Hematopoietic multipotent progenitor cell treated with erythropoietin and hydrocortisone succinate and interleukin-3 and kit ligand, for 15 days (in vitro differentiated cells): ENCODE measurements at places on chromosomes 11 and 22.
A peak's percentile ranks its signal among the peaks of the same experiment; 100 is the strongest.

DNA sequence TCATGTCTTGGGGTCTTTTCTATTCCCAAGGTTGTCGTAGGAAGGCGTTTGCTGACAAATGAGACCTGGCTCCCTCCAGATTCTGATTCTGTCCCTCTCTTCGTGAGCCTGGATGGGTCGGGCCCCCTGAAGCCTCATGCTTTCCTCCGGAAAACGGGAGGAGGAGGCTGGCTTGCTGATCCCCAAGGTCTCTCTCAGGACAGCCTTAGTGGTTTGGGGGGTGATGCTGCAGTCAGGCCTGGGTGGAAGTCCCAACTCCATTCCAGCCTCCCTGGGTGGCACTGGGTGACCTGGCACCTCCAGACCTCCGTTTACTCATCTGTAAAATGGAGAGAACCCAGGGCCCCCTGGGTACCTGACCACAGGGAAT is 23.4 kb upstream of the SMIM38 start:
- no peak for DNase-seq

DNA sequence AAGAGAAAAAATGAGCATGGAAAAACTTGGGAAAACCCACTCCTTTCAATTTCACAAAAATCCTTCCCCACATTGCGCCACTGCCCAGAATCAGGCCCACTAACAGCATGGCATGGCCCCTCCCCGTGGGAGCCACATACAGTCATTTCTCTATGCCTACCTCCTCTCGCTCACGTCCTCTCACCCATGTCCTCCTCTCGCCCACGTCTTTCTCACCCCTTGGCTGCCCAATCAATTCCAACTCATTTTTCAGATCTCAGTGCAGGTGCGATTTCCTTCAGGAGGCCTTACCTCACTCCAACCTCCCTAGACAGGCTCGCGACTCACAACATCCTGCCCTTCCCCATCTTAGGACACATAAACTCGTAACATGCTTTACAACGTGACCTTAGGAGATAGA is 229.2 kb downstream of the CADM1 start:
- DNase-seq: no peak

DNA sequence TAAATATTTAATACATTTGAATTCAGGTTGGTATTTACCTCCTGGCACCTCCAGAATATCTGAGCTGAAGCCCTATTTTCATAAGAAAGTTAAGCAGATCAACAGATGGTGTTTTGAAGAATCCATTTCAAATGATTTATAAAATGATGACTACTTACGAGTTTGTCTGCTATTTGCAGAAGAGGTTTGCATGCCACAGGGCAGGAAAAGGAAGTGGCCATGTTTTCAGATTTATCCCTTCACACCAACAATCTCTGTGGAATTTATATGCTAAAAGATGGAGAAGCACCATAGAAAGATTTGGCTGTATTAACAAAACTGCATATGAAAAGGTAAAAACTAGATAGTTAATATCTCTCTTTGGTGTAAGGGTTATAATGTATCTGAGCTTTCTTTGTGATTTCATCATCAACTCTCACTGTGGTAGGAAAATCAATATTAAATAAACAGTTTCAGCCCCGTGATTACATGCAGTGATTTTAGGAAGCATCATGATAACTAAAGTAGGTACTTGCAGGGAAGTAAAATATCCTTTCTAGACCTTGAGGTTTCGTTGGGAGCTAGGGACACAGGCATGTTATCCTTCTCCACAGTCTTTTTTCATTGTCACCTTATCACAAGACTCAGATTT is 2.6 kb downstream of the BMAL1 start:
- DNase-seq: no peak

DNA sequence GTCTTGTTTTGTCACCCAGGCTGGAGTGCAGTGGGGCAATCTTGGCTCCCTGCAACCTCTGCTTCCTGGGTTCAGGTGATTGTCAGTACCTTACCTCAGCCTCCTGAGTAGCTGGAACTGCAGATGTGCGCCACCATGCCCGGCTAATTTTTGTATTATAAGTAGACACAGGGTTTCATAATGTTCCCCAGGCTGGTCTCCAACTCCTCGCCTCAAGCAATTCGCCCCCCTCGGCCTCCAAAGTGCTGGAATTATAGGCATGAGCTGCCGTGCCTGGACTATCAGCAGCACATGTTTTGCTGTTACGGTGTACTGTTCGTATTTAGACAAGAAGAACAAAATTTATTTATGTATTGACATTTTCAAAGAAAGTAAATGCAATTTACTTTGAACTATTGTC is 34.8 kb downstream of the RAB39A start:
- DNase-seq: no peak

DNA sequence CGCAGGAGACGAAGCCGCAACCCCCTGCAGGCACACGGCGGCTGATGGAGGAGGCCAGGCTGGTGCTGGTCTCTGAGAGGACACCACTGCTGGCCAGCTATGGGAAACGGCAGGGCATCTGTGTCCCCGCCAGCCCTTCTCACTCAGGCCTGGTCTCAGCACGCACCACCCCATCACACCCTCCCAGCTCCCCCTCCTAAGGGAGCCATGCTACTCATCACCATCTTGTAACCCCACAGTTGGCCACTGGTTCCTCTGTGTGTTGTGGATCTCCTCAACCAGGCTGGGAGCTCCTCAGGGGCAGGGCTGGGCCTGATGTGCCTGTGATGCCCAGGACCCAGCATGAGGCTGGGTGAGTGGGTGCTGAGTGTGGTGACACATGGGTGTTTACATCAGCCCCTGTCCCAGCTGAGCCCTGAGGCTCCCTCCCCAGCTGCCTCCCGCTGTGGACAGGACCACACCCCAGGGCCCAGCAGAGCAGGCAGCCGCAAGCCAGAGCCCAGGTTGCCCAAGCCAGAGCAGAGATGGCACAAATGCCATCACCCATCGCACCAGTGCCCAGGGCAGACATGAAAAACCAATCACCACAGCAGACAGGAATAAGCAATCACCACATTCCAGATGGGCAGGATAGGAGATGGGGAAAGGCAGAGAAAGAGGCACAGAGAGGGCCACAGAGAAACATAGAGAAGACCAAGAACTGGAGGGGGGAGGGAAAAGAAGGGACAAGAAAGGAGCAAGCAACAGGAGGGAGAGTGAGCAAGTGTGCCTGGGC is 8.2 kb downstream of the ARVCF start:
- DNase-seq: no peak

- no peak for DNase-seq
Measured at GRCh38 chr11:128862908-128863660, 4.0 kb downstream of the KCNJ1 start.

GRCh38 chr22:39806109-39806508 is 87.5 kb downstream of the ENTHD1 start:
- DNase-seq: no peak

- DNase-seq: no peak
Measured at GRCh38 chr22:24437741-24438328, 10.4 kb downstream of the ADORA2A start.

GRCh38 chr22:48918585-48919186 is 909.0 kb downstream of the BRD1 start:
- no peak for DNase-seq

GRCh38 chr11:15097411-15097810 is 17.3 kb upstream of the INSC start:
- no peak for DNase-seq

- DNase-seq: no peak
Measured at GRCh38 chr11:75347781-75348566, 3.5 kb downstream of the ARRB1 start.

- no peak for DNase-seq
Measured at GRCh38 chr11:33505093-33505492, 195.5 kb downstream of the C11orf91 start.

DNA sequence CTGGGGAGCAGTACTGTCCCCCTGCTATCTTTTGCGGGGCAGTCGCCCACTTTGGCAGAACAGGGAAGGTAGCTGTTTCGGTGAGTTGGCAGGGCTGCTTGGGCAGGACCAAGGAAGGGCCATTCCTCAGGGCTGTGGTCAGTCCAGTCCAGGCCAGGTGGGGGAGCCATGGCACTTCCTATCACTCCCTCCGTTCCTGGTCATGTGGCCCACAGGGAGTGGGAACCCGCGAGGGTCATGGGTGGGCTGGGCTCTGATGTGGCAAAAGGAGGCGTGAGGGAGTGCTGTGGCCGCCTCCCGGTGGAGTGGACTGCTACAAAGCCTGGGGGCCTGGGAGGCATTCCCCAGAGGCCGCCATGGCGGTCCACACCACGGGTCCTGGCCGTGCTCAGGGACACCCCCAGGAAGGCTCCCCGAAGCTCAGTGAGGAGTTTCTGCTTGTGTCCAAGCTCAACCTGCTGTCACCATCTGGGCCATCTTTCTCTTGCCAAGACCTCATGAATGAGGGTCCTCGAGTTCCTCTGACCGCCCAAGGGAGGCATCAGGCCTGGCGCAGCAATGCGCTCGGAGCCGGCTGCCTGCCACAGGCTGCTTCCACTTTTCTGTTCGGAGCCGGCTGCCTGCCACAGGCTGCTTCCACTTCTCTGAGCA is 11.9 kb downstream of the CHID1 start:
- DNase-seq: peak; percentile 31

GRCh38 chr11:121552154-121552553 is 99.4 kb upstream of the SORL1-AS1 start:
- no peak for DNase-seq

GRCh38 chr11:27696961-27697360 is 3.3 kb downstream of the BDNF start:
- no peak for DNase-seq

- no peak for DNase-seq
Measured at GRCh38 chr22:22161924-22162851, 82.4 kb upstream of the VPREB1 start.

DNA sequence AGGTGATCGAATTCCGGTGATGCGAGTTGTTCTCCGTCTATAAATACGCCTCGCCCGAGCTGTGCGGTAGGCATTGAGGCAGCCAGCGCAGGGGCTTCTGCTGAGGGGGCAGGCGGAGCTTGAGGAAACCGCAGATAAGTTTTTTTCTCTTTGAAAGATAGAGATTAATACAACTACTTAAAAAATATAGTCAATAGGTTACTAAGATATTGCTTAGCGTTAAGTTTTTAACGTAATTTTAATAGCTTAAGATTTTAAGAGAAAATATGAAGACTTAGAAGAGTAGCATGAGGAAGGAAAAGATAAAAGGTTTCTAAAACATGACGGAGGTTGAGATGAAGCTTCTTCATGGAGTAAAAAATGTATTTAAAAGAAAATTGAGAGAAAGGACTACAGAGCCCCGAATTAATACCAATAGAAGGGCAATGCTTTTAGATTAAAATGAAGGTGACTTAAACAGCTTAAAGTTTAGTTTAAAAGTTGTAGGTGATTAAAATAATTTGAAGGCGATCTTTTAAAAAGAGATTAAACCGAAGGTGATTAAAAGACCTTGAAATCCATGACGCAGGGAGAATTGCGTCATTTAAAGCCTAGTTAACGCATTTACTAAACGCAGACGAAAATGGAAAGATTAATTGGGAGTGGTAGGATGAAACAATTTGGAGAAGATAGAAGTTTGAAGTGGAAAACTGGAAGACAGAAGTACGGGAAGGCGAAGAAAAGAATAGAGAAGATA is at the start of gene MALAT1:
TSS of gene MALAT1 (plus strand) at position 69 of the 736 bp plus-strand sequence.
- DNase-seq: peak; percentile 97

GRCh38 chr11:101264306-101264705 is 134.7 kb upstream of the PGR start:
- no peak for DNase-seq

GRCh38 chr11:113705871-113706655 is at the start of gene TMPRSS5:
TMPRSS5 (minus strand) TSS chr11:113706308; CDS start chr11:113706224, 84 bp downstream.
- DNase-seq: no peak

- DNase-seq: no peak
Measured at GRCh38 chr22:36902143-36902926, 11.1 kb upstream of the CSF2RB start.

GRCh38 chr11:105923807-105924206 is 98.2 kb downstream of the MSANTD4 start:
- no peak for DNase-seq

DNA sequence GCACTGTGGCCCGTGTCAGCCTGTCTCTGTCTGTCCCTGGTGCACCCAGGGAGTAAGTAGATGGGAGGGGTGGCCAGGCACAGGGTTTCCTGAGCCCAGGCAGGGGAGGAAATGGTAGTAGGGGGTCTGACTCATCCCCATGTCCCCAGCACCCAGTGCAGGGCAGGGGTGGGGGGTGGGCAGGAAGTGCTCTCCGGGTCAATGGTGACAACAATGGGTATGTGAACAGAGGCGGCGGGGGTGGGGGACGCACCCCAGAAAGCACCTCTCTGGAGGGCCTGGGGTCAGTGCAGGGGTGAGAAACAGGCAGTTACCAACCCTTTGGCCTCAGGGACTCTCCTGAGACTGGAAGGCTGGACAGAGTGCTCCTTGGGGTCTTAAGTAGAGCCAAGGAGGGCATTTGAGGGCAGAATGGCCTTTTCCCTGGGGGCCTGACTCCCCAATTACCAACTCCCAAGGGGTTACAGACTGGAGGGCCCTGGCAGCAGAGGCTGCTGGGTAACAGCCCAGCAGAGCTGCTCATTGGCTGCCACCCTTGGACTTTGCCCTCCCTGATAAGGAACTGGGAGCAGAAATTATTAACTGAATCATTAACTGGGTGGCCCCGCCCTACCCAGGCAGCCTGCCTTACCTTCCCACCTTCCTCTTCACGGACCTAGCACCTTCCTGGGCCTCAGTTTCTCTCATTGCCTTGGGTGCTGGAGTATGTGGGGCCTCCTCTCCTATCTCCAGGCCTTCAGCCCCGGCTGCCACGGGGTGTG is 4.2 kb downstream of the MYRF start:
- peak; percentile 61 for DNase-seq

- DNase-seq: no peak
Measured at GRCh38 chr22:42078469-42079318, 806 bp upstream of the SMDT1 start.

DNA sequence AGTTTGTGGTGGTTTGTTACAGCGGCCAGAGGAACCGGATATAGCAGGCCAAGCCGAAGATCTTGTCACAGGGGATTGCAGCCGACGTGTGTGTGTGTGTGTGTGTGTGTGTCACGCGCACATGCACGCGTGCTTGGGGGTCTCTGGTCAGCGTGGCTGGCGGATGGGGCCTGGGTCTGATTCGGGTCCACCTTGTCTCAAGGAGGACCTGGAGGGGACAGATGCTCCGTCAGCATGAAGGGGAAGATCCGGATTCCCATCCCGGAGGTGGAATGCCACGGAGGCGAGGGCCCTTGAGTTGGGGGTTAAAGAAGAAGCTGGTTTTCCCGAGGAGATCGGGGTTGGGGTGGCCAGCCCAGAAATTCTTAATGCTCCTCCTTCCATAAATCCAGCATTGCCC is 1237.8 kb downstream of the BRD1 start:
- DNase-seq: no peak

- peak; percentile 5 for DNase-seq
Measured at GRCh38 chr11:124837491-124837856, 27.8 kb upstream of the ROBO3 start.

- DNase-seq: no peak
Measured at GRCh38 chr22:49683032-49683431, 144.6 kb downstream of the BRD1 start.

- no peak for DNase-seq
Measured at GRCh38 chr11:17256512-17256911, 20.0 kb upstream of the NUCB2 start.

GRCh38 chr11:112277941-112278340 is 17.3 kb upstream of the PLET1 start:
- DNase-seq: no peak
